Muscle of arm (tissue), 14 donors: ENCODE measurements at places on chromosomes 16 and 17. TPM values are rescaled to one million over a fixed set of nuclear protein-coding genes. Genes with fewer than 3 reads are reported as not detected.

The MYOCD gene
- 1.1 TPM for polyA plus RNA-seq

DNA sequence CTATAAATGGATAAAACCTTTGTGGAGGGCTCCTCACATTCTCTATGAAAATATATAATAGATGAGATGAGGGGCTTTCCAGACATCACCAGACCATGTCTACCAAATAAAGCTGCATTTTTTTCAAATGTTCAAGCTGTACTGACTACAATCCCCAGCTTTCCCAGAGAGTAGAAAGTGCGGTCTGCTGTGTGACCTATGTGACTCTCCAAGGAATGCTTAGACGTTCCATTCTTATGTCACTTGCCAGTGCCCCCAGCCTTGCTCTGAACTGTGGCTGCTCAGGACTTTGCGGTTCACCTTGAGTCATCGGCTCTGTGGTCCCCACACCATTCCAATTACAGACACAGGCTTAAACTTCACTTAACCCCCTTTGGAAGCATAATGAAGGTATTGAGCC, 47.8 kb upstream of the SCNN1B start:
- DNase-seq: no peak

- DNase-seq: no peak
These were observed 5.1 kb downstream of the HS3ST3B1 start for GRCh38 chr17:14305785-14306496.

The HIC1 gene
- polyA plus RNA-seq: 24.0 TPM

- no peak for DNase-seq
These were observed 19.8 kb downstream of the MPG start for GRCh38 chr16:97822-98221.

GRCh38 chr17:28746611-28747050, 2.8 kb downstream of the TRAF4 start:
- no peak for DNase-seq

DNA sequence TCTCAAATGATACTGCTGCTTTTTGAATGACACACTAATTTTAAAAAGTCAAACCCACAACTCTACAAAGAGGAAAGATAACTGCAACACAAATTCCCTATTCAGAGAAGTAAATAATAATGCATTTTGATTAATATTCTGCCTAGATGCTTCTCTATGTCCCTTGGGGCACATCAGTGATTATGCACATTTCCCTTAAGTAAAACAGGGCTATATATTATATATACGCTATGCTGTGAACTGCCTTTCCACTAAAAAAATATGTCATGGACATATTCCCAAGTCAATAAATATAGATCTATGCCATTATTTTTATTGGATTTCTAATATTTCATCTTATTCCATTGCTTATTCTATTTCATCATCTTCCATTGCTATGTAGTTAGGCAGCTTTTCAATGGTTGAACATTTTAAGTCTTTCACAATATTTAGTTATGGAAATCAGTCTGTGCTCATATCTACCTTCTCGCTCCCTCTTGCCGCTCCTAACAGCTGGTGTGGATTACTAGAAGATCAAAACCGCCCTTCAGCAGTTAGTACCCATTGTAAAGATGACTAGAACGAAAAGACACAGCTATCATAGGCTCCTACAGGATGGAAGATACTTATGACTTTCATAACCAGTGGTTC, 468.2 kb upstream of the GOT2 start:
- DNase-seq: no peak

DNA sequence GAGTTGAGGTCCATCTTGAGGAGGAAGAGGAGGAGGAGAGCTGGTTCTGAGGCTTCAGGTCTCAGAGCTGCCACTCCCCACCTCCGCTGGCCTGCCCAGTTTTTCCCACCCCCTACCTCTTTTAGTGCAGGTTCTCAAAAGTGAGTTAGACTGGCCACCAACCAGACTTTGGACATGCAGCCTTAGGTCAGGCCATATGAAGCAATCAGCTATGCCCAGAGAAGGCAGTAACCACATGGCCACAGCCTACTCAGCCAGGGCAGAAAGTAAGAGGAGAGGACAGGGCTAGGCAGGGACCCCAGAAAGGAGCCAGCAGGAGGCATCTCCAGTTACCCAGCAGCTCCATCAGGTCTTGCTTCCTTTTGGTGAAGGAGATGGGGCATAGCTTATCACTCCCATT, 9.0 kb downstream of the MYO15A start:
- no peak for DNase-seq

- peak; percentile 24 for DNase-seq
These were observed 192.4 kb upstream of the GSE1 start for GRCh38 chr16:85420501-85421337.

The BAHCC1 gene
- polyA plus RNA-seq: 12.3 TPM

GRCh38 chr16:63575041-63575440, 1538.8 kb upstream of the CDH8 start:
- DNase-seq: no peak

The SLC16A6 gene
- polyA plus RNA-seq: not detected

DNA sequence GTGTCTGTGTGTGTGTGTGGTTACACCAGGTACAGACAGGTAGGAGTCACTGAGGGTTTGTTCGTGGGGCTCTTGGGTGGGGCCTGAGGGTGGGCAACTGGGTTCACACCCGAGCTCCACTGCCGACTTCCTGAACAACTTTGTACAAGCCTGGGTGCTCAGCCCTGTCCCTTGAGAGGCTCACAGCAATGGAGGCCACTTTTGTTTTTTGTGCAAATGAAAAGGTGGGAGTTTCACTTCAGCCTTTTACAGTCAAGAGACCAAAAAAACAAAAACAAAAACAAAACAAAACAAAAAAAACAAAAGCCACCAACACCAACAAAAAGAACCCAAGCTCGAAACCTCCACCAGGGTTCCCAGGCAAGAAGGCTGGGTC, 2.4 kb downstream of the RHBDF2 start:
- no peak for DNase-seq

GRCh38 chr16:68960910-68961309, 117.6 kb downstream of the TANGO6 start:
- no peak for DNase-seq

DNA sequence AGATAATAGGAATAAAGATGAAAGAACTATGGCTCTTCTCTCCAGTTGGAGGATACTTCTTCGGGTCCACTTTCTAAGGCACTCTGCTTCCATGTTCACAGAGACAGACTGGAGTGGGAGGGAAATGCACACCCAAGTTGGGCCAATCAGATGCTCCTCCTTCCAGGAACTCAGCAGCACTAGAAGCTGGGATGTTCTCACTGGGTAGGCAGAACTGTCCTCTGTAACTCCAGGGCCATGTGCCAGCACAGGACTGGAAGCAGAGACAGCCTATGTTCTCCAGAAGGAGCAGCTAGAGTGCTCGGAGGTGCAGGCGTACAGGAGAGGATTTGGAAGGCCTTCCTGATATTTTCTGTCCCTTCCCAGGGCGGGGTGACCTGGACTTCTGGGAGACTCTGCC, 49.9 kb upstream of the SREBF1 start:
- no peak for DNase-seq

DNA sequence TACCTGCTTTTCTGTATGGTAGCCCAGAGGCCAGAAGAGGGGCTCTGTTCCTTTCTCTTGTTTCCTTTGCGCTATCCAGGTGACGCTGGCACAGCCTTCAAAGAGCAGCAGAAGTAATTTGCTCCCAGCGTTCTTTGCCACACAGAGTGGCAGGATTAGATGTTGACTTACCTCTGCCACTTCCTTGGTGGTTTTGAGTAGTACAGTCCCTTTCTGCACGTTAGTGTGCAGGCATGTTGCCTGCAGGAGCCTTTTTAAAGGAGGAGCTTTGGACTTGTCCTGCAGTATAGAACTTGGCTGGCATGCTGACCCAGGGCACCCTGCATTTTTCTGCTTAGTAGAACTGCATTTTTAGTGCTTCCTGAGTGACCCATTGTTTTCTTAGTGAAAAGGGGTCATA, at the start of gene ABCC11:
ABCC11 (minus strand) TSS at position 229 of the 400 bp plus-strand sequence. CDS start 15,618 bp downstream, outside the sequence.
- no peak for DNase-seq

DNA sequence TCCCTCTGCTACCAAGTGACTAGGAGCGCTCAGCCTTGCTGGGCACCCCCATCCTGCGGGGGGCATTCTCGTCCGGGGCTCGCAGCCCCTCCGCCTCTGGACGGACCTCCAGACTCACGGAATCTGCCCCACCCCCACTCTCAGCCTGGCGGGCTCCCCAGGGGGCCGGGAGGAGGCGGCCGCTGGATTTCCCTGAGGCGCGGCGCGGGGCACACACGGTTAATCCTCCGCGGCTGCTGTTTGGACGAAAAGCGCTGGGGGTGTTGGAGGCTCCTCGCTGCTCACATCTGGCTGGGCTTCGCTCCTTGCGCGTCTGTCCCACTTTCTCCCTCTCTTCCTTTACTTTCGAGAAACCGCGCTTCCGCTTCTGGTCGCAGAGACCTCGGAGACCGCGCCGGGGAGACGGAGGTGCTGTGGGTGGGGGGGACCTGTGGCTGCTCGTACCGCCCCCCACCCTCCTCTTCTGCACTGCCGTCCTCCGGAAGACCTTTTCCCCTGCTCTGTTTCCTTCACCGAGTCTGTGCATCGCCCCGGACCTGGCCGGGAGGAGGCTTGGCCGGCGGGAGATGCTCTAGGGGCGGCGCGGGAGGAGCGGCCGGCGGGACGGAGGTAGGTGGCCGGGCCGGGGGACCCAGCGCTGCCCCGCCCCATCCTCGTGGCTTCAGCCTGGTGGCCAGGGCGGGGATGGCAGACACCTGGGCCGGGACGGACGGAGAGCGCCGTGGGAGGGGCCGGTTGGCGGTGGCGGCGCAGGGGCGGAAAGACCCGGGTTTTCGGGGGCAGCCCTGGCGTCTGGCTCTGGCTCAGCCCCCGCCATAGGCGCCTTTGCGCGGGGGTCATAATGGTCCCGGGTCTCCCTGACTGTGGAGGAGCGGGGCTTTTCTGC, at the start of gene C1QTNF1:
C1QTNF1 (plus strand) TSS at position 284 of the 886 bp plus-strand sequence. CDS start 19,800 bp downstream, outside the sequence.
- peak; percentile 76 for DNase-seq

DNA sequence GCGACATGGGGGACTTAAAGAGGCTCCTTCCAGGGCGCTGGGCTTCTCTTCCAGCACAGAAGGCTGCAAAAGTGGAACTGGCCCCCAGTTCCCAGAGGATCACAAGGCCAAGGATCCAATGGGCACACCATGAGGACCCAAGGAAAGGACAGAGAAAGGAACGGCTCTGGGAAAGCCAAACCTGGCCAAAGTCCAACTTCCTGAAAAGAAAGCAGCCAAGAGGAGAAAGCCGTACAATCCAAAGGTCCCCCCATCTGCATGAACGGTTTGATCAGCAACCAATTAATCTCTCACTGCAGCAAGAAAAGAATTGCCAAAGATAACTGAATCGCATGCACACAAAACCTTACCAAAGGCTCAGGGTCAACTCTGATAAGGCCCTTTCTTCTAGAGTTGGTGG, 19.8 kb upstream of the ICAM2 start:
- no peak for DNase-seq

DNA sequence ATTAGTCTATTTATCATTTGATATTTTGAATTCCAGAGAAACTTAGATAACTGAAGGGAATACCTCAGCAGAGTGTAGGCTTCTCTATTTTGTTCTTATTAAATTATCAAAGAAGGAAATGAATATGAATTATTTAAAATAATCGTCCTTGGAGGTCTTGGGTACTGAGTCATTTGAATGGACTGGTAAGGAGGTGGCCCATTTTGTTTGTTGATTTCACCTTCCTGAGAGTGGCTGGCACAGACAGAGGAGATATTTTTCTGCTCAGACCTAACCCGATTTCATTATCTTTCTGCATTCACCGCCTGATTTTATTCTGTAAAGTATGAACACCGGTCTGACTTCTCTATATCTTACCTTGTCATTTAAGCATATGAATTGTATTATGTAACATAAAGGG, 88.0 kb downstream of the USP22 start:
- no peak for DNase-seq

GRCh38 chr17:49063652-49064051, 66.5 kb downstream of the IGF2BP1 start:
- peak; percentile 11 for DNase-seq

The TMEM235 gene
- polyA plus RNA-seq: not detected

GRCh38 chr16:85428168-85428898, 184.8 kb upstream of the GSE1 start:
- no peak for DNase-seq

DNA sequence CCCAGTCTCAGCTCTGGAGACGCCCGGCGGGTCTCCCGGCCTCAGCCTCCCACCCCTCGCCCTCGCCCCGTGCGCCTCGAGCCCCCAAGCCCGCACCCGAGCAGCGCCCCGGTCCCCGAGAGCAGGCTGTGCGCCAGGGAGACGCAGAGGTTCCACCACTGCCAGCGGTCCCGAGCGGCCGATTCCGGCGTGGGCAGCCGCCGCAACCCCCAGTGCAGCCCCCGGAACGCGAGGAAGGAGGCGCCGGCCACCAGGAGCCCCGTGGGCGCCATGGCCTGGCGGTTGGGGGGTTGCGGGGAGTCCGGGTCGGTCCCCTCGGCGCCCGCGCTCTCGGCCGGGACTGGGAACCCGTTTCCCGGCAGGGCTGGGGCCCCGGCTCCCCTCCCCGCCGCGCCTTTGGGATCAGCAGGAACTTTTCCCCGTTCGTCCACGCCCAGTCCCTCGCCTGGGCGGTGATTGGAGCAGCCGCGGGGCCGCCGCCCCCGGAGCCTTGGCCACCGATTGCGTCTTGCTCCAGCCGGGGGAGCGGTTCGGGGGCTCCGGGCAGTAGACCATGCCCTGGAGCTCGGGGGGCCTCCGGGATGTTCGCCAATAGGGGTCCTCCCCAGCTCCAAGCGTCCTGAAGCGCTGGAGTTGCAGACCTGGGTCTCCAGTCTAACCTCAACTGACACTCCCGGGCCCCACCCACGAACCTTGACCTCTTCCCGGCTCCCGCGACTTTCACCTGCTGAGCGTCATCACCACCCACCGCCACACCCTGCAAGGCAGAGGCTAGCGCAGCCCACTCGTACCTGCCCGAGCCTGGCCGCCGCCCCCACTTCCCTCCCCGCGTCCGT, at the start of gene TLCD2:
TLCD2 (minus strand) TSS at position 407 of the 836 bp plus-strand sequence; CDS start at position 272, 135 bp downstream.
- DNase-seq: peak; percentile 58

The AURKB gene
- 12.9 TPM for polyA plus RNA-seq

GRCh38 chr16:69267633-69268032, 43.5 kb upstream of the VPS4A start:
- no peak for DNase-seq

GRCh38 chr17:62880120-62880519, 72.0 kb upstream of the MARCHF10 start:
- DNase-seq: no peak

The SEPTIN1 gene
- 2.5 TPM for polyA plus RNA-seq

GRCh38 chr17:38556239-38556638, 49.5 kb downstream of the SRCIN1 start:
- DNase-seq: no peak

GRCh38 chr16:82340531-82340930, 170.5 kb upstream of the MPHOSPH6 start:
- DNase-seq: no peak
